ENCODE measurements at places on chromosomes 2 and 18.

DNA sequence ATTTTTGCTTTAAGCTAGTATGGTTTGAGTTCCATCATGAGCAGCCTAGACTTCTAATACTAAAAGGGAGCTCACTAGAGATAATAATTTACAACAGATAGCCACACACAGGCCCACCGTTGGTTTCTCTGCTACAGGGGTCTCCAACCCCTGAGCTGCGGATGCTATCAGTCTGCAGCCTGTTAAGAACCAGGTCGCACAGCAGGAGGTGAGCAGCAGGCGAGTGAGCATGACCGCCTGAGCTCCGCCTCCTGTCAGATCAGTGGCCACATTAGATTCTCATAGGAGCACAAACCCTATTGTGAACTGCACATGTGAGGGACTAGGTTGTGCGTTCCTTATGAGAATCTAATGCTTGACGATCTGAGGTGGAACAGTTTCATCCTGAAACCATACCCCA lies 150.6 kb downstream of the HRH4 start:
- DNase-seq: no peak

DNA sequence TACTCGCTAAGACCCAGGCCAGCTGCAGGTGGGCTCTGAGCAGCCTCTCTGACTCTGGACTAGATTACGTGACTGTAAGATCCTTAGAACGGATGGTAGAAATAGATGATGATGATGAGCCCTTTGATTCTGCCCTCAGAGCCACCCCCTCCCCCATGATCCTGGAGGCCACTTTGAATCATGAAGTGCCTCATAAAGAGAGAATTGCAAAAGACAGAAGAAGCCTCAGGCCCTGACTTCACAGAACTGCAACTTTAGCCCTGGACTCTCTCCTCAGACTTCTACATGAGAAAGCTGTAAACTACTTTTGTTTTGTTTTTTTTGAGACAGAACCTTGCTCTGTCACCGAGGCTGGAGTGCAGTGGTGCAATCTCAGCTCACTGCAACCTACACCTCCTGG lies 15.4 kb upstream of the TET3 start:
- no peak for DNase-seq

DNA sequence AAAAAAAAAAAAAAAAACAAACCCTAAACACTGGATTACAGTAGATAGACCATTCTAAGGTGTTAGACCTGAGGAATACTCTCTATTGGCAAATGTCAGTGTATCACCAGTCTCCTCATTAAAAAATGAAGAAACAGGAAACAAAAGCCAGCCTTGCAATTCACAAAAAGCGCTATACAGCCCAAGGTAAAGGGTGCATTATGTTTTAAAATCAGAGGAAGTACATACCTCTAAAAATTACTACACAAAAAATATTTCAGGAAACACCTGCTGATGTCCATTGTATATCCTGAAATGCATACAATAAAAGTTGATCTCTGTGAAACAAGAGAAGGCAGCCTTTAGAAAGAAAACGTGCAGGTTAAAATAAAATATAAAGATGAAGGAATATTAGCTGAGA lies 54.9 kb upstream of the TSPYL6 start:
- DNase-seq: no peak

GRCh38 chr2:214607051-214607450 lies 196.2 kb downstream of the VWC2L start:
- DNase-seq: no peak

- DNase-seq: no peak
Observed at GRCh38 chr2:119786295-119786694, 26.6 kb downstream of the PTPN4 start.

- no peak for DNase-seq
Observed at GRCh38 chr18:48394176-48394575, 15.0 kb downstream of the ZBTB7C start.
